Bone marrow (tissue), 2 donors: ENCODE measurements at places on chromosomes 13 and 19.

DNA sequence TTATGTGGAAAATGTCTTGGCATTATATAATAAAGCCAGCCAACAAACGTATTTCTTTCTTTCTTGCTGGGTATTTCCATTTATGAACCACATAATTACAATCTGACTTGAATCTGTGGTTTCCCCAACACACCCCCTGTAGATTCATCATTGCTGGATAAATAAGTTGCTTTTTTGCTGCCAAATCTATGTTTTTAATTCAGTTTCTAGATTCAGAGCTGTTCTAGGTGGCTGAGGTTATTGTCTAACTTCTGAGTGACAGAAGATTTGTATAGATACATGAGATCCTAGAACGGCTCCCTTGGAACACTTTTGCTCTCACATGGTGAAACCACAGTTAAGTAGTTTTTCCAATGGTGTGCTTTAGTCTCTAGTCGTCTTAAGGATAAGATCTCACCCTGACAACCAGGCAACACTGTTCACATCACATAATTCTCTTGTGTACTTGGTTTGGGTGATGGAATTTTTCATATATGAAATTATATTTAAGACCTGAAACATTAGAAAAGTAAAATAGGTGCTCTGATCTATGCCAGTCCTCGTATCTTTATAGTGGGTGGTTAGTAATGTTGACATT lies 239.1 kb downstream of the KLF12 start:
- no peak for DNase-seq

DNA sequence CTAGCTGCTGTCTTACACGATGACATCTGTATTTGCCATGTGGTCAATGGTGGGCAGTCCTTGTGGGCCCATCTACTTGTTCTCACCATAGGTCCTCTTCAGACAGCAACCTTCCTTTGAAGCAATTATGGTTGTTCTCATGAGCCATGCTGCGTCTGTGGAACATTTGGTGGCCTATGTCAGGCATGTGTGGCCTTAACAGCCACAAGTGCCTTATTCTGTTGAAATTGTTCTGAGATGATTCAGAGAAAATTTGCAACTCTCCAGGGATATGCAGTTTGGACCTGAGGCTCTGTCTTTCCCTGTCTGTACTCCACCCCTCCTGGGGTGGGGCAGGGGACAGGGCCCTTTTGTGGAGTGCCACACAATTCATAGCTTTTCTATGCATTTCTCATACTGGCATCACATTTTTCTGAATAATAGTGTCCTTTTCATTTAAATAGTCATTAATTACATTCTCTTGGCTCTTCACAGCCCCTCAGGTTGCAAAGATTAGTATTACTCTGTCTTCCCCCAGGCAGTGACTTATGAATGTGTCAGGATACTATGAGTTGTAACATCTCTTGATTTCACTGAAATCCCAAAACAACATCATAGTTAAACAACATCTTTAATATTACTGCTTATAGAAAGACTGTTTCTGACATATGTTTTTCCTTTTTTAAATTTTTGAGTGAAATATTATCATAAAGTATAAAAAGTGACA lies 102.1 kb downstream of the ITGBL1 start:
- no peak for DNase-seq

DNA sequence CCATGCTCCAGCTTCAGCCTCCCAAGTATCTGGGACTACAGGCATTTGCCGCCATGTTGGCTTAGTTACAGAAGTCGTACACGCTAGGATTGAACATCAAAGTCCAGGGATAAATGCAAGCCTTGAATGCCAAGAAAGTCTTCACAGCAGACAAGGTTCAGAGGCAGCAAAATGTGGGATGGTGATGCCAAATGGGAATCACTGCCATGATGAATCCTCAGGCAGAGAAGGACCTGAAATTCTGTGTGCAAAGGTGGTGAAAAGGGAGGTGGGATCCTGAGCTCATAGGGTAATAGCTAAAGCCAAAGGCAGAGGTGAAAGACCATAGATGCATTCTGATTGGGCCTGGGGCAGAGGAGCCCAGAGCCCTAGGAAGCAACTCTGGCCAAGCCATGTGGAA lies 79.3 kb upstream of the STK24 start:
- no peak for DNase-seq

DNA sequence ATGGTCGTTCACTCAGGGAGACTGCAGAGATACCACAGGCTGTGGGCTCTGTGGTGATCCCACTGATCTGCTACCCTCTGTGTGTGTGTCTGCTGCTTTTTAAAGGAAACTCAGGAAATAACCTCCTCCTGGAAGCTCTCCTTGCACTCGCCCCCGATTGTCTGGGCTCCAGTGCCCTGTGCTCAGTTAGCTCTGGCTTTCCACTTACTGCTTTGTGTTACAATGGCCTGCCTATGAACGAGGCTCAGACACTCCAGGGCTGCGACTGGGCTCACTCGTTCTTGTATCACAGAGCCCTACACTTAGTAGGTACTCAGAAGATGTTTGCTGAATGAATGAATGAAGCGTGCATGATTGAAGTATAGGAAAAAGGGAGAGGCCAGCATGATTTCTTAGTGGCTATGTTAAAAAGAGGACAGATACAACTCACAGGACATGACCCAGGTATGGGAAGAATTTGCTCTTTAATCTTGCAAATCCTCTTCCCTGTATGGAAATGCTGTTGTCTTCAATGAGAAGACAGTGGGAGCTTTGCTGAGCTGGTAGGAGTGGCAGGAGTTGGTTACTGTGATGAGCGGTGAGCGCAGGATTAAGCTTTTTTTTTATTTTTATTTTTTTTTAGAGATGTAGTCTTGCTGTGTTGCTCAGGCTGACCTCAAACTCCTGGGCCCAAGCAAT lies 26.4 kb downstream of the B3GLCT start:
- DNase-seq = no peak

DNA sequence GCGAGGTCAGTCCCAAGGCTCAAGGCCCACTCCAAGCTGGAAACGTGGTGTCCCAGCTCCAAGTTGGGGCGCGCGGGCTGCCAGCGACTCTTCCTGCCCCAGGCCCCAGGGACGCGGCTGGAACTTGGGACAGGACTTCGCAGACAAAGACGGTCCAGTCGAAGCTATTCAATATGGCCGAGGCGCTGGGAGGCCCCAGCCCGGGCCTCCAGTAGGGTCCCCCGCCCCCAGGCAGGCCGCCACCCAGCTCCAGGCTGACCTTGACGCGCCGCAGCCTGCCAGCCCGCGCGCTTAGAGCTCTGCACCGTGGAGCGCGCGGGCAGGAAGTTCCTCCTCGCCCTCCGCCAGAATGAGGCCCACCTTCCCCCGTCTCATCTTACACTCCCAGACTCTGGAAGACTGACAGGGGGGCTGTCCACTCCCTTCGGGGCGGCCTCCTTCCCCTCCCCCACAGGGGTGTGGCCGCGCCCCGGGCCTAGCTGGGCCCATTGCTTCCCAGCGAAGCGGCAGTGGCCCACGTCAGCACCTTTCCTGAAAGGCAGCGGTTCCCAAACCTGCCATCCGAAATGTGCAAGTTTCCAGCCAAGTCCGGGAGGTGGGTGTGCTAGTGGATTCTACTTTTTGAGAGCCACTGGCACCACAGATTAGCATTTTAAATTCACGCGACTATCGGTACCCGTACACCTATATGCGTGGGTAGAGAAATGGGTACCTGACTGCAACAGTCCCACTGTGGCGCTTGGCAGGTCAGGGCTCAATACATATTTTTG lies at the start of gene CCDC8:
Gene CCDC8, minus strand, starts transcription at position 303 of the 770 bp plus-strand sequence. CDS start 754 bp downstream, outside the sequence.
- no peak for DNase-seq

DNA sequence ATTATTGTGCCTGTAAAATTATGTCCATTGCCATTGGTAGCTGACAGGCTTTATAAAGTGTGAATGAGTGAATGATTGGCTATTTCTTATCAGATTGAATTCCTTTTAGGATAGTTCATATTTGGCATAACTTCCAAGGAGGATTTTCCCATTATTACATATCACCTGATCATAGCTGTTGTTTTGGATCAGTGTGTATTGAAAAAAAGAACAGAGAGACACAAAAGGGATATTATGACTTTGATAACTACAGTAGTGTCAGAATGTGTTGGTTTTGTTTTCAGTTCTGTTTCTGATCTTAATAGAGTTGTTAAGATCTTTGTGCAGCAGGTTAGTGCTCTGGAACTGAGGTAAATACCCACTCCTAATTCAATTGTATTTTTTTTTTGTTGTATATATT lies 103.8 kb downstream of the LRCH1 start:
- DNase-seq = no peak

DNA sequence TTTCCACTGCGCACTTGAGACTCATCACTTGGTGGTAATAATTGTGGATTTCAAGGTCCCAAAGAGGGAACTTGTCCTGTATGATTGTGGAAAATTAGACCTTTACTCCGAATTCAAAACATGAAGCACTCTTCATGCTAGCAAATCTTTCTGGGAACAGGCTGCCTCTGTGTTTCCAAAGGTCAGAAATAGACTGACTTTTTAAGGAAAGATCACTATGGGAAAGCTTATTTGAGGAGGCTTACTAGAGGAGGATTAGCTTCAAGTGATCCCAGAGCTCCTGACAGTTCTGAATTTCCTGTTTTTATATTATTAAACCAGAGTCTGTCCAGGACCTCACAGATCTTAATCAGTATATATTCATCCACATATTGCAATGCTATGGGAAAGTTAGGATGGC lies 5.5 kb downstream of the WDFY2 start:
- no peak for DNase-seq

DNA sequence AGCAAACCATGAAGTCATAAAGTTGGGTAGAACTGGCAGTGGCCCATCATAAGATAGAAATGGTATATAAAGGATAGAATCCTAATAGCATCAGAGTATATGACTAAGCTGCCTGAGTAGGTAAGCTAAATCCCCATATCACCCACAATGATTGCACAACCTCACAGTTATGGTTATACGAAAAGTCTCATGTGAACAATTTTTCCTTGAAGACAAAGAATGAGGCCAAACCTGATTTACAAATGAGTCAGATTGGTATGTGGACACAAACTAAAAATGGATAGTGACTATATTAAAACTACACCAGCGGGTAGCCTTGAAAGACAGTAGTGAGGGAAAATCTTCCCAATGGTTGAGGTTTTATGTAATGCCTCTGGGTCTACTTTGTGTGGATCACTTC lies 40.9 kb upstream of the UFM1 start:
- DNase-seq = no peak
